A549 treated with dexamethasone at 1 μM for 4 hours (cell line): ENCODE measurements at places on chromosomes 11 and 22. TPM values are rescaled to one million over a fixed set of nuclear protein-coding genes. Genes with fewer than 3 reads are reported as not detected.

SLC5A12 gene
- total RNA-seq: not detected in 5 replicates

SLC25A45 gene
- total RNA-seq: 10.7 to 16.6 TPM (median 15.4 TPM) in 5 replicates

RANGAP1 gene
- total RNA-seq: 64.3 to 86.5 TPM (median 80.5 TPM) in 5 replicates

JAML gene
- not detected in 5 replicates for total RNA-seq

FGF19 gene
- 0.05 to 0.09 TPM (median 0.06 TPM) in 4 of 5 replicates, not detected in the other for total RNA-seq

RBMXL2 gene
- not detected in 5 replicates for total RNA-seq

TPBGL gene
- 0.16 to 0.26 TPM (median 0.19 TPM) in 5 replicates for total RNA-seq

RRP7A gene
- total RNA-seq: 46.3 to 50.5 TPM (median 49.6 TPM) in 5 replicates

MCM5 gene
- 55.6 to 103 TPM (median 77.6 TPM) in 5 replicates for total RNA-seq

EHF gene
- total RNA-seq: 0.83 to 1.7 TPM (median 1.2 TPM) in 5 replicates

CCDC15 gene
- 0.51 to 0.89 TPM (median 0.66 TPM) in 5 replicates for total RNA-seq

CPT1B gene
- total RNA-seq: 4.5 to 12.2 TPM (median 11.1 TPM) in 5 replicates

CXCR5 gene
- total RNA-seq: 0.03 to 0.26 TPM (median 0.05 TPM) in 5 replicates

PNPLA2 gene
- total RNA-seq: 33.5 to 55.0 TPM (median 51.9 TPM) in 5 replicates

KRTAP5-8 gene
- 0.07 TPM in 1 of 5 replicates, not detected in the others for total RNA-seq

PLA2G6 gene
- 2.5 to 6.0 TPM (median 4.0 TPM) in 5 replicates for total RNA-seq

OR6T1 gene
- total RNA-seq: not detected in 5 replicates

PHLDA2 gene
- total RNA-seq: 85.5 to 120 TPM (median 111 TPM) in 5 replicates

APOA4 gene
- total RNA-seq: not detected in 5 replicates

FAM180B gene
- total RNA-seq: 0.08 to 0.09 TPM in 2 of 5 replicates, not detected in the others

NRIP3 gene
- 0.79 to 0.97 TPM (median 0.89 TPM) in 5 replicates for total RNA-seq

SNRPD3 gene
- 155 to 270 TPM (median 162 TPM) in 5 replicates for total RNA-seq

CHRM1 gene
- total RNA-seq: 0.03 to 0.24 TPM (median 0.09 TPM) in 4 of 5 replicates, not detected in the other

FAM181B gene
- 0.03 to 0.05 TPM (median 0.05 TPM) in 5 replicates for total RNA-seq

RAB36 gene
- 6.1 to 8.3 TPM (median 7.7 TPM) in 5 replicates for total RNA-seq

DDIAS gene
- 14.1 to 19.0 TPM (median 16.3 TPM) in 5 replicates for total RNA-seq

TEX54 gene
- total RNA-seq: not detected in 5 replicates

CABP2 gene
- not detected in 5 replicates for total RNA-seq

INPP5J gene
- total RNA-seq: 0.21 to 0.55 TPM (median 0.47 TPM) in 5 replicates

PSMC3 gene
- 178 to 243 TPM (median 193 TPM) in 5 replicates for total RNA-seq

RIMBP3B gene
- 0.24 to 0.45 TPM (median 0.37 TPM) in 5 replicates for total RNA-seq

TSGA10IP gene
- total RNA-seq: not detected in 5 replicates

SCT gene
- not detected in 5 replicates for total RNA-seq

SSTR3 gene
- total RNA-seq: 0.02 TPM in 1 of 5 replicates, not detected in the others

TESMIN gene
- total RNA-seq: 3.9 to 6.2 TPM (median 5.8 TPM) in 5 replicates

NXPE1 gene
- not detected in 5 replicates for total RNA-seq

PNPLA5 gene
- 0.03 to 0.14 TPM (median 0.05 TPM) in 3 of 5 replicates, not detected in the others for total RNA-seq

GRAMD1B gene
- 20.1 to 31.1 TPM (median 27.0 TPM) in 5 replicates for total RNA-seq

FAM227A gene
- 0.47 to 0.68 TPM (median 0.62 TPM) in 5 replicates for total RNA-seq

KCNJ4 gene
- 0.72 to 1.2 TPM (median 0.81 TPM) in 5 replicates for total RNA-seq

SCGB1A1 gene
- 0.27 to 0.32 TPM in 2 of 5 replicates, not detected in the others for total RNA-seq

LRRC55 gene
- total RNA-seq: not detected in 5 replicates

MRGPRE gene
- 0.06 to 0.14 TPM (median 0.08 TPM) in 4 of 5 replicates, not detected in the other for total RNA-seq

MRPL21 gene
- 112 to 130 TPM (median 121 TPM) in 5 replicates for total RNA-seq

NXPE4 gene
- not detected in 5 replicates for total RNA-seq

RIMBP3C gene
- 0.18 to 0.28 TPM (median 0.22 TPM) in 4 of 5 replicates, not detected in the other for total RNA-seq

EMID1 gene
- total RNA-seq: 0.19 to 0.54 TPM (median 0.23 TPM) in 5 replicates

OR51E2 gene
- not detected in 5 replicates for total RNA-seq
